ENCODE measurements at places on chromosomes 16 and 17. TPM values are rescaled to one million over a fixed set of nuclear protein-coding genes. Genes with fewer than 3 reads are reported as not detected.
A peak's percentile ranks its signal among the peaks of the same experiment; 100 is the strongest.

DNA sequence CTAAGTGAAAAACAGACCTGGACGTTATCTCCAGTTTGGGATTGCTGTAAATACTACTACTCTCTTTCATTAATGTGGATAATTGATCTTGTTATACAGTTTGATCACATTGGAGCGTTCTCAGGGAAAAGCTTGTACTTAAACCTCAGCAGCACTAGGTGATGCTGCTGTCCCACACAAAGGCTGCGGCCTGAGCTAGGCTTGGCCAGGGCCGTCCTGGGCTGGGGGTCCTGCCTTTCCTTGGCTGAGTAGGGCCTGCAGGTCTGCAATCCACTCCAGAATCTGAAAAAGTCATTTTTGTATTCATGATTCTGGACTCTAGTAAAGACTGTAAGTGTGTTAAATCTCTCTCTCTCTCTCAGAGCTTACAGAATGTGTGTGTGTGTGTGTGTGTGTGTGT lies 23.7 kb upstream of the PMFBP1 start:
- DNase-seq: no peak

The SMIM22 gene
- not detected for total RNA-seq

GRCh38 chr17:20153231-20153630 lies 144.1 kb downstream of the SPECC1 start:
- no peak for DNase-seq

DNA sequence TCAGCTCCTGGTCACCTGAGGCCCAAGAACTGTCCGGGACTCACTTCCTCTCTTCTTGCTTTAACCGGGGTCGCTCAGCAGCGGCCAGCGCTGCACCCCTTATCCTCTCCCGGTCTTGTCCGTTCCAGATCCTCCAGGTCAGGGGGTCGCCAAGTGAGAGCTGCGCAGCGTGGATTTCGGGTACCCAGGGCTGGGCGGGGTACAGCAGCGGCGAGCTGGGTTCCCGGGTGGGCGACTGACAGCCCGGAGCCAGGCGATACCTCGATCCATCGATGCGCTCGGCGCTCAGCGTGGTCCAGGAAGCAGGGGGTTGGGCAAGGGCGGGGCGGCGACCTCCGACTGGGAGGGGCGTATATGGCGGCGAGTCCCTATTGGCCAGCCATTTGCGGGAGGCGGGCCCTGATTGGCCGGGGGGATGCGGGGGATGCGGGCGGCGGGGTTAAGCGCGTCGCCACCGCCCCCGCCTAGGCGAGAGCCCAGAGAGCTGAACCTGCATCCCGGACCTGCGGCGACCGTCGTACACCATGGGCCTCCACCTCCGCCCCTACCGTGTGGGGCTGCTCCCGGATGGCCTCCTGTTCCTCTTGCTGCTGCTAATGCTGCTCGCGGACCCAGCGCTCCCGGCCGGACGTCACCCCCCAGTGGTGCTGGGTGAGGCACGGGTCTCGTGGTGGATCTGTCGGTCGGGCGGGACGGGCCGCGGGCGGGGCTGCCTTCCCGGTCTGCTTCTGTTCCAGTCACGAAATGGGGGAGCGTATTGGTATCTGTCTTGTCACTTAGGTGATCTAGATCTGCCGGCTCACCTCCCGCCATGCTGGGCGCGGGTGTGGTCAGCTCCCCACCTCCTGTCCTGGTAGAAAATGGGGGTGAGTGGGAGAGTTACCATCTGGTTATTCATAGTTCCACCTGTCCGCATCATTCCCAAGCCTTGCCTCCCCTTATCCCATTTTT lies at the start of gene PLA2G15:
TSS of gene PLA2G15 (plus strand) at position 471 of the 951 bp plus-strand sequence. CDS start at position 525, 54 bp downstream.
- DNase-seq: peak; percentile 89

The ACAP1 gene
- total RNA-seq: not detected

DNA sequence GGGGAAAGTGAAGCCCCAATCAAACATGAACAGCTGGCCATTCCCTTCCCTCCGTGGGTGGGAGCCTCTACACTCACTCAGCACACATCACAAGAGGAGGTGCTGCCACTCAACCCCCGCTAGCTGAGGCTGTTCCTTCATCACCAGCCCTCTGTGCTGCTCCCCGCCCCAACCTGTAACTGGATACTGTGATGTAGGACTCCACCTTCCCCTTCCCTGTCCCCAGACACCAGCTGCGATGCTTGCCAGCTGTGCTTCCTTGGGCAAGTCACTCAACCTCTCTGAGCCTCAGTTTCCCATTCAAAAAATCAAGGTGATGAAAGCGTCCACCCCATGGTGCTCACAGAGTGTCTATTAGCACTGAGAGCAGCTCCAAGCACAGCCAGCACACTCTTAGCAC lies 273.2 kb downstream of the MRTFB start:
- no peak for DNase-seq

DNA sequence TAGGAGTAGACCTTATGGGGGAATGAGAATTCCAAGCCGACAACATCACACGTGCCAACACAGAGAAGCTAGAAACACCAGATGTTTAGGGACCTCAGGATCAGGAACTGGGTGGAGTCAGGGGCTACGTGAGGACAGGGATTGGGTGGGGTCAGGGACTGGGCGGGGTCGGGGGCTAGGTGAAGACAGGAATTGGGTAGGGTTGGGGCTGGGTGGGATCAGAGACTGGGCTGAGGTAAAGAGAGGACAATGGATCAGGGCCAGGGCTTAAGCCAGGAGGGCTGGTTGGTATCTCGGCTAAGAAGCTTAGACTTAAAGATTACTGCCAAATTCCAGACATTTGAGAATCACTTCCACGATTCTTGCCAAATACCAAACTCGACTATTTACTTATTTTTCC lies 11.6 kb downstream of the TEKT5 start:
- DNase-seq: no peak

DNA sequence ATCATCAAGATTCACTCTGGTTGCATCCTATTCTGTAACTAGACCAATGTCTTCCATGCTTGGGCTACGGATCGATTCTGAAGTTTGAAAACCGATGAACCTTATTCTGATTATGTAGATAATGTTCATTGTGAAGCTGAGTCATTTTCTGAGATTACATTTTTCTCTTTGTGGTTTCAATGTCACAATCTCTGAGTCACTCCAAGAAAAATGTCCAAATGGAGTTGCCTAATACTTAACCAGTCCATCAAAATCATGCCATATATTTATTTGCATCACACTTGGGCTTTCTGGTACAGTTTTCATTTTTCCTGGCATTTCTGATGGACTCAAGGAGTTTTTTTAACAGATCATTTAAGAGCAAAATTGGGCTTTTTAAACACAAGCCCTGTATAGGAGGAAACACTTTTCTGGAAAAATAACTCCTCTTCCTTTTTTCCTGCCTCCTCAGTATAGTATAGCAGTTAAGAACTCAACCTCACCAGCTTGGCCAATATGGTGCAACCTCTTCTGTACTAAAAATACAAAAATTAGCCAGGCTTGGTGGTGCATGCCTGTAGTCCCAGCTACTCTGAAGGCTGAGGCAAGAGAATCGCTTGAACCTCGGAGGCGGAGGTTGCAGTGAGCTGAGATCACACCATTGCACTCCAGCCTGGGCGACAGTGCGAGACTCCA lies 17.5 kb downstream of the CACNG3 start:
- DNase-seq: peak; percentile 15

DNA sequence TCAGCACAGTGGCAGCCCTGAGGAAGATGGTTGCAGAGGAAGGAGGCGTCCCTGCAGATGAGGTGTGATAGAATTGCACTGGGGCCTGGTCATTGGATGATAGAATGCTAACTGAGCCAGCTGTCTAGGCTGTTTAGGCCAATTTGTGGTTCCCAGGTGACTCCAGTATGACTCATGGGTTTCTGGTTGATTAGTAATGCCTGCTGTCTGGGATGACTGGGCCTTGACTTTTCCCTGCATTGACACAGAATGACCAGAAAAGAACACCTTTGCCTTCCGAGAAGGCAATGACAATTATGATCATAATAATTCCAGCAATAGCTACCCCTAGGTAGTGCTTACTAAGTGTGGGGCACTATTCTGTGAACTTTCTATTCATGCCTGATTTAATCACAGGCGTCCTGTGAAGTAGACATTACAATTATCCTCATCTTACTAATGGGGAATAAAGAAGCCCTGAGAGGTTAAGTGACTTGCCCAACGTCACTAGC lies 31.5 kb downstream of the USP43 start:
- peak; percentile 25 for DNase-seq

The TP53TG3C gene
- total RNA-seq: not detected
